ENCODE measurements at places on chromosomes 16 and 17.

GRCh38 chr16:48310908-48311641 is 63.7 kb upstream of the ABCC11 start:
- no peak for DNase-seq

DNA sequence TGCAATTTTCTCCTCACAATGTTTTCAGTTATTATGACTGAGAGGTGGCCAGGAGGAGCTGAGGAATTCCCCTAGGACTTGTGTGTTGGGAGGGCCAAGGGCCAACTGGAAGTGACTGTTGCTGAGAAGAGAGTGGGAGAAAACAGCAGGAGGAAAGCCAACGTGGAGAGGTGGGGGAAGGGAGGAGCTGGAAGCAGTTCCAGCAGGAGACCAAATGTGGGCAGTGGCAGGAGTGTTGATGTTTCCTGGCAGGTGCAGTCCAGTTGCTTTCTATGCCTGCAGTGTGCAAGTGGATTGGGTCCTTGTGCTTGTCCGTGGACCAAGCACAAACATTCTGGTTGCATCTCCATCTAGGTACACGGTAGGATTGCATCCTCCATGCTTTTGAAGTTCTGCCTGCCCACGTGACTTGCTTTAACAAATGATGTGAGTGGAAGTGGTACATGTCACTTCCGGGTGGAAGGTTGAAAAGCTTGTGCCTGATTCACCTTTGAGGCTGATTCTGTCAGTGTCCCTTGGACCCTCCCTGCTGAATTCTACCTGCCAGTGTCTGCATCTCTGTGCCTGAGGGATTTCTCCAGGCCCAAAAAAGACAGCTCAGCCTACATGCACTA is 54.7 kb upstream of the CRHR1 start:
- no peak for DNase-seq

DNA sequence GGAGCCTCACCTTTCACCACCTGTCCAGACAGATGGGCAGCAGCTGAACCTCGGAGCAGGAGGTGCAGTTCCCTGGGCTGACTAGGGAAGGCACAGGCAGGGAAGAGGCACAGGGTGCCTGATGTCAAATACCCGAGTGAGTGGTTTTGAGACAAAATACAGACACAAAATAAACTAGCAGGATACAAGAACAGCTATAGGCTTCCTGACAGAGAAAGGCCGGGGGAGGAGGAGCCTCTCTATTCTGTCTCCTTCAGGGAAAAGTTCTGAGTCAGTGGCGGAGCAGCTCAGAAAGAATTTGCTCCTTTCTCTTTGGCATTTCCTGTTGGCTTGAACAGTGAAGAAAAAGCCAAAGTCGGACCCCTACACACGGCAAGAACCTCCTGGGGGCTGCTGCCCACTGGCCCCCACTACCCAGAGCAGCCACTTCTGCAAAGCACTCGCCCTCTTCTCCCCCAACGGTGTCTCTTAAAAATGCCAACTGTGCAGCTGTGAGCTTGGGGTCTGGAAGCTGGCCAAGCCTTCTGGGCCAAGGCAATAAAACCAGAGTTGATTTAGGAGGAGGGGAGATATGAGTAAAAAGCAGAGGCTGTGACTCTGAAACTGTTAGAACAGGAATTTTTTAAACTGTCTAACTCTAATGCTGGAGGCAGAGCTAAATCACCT is 14.4 kb upstream of the FAAP100 start:
- DNase-seq, result peak; percentile 36

DNA sequence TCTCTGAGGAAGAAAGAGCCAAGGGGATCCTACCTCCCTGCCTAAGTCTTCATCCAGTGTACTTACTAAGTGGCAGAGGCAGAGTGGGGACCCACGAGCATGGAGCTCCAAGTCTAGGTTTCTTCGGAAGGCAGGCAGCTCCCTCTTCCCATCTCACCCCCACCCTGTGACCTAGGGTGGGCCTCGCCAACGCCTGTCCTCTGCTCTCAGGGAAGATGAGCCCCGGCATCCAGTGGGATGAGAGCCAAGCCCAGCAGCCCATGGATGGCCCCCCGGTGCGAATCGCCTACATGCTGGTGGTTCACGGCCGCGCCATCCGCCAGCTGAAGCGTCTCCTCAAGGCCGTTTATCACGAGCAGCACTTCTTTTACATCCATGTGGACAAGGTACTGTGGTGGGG is 8.3 kb downstream of the XYLT2 start:
- DNase-seq, result no peak

- DNase-seq, result peak; percentile 24
These were observed 456.2 kb upstream of the DYNLRB2 start for GRCh38 chr16:80084614-80085013.

DNA sequence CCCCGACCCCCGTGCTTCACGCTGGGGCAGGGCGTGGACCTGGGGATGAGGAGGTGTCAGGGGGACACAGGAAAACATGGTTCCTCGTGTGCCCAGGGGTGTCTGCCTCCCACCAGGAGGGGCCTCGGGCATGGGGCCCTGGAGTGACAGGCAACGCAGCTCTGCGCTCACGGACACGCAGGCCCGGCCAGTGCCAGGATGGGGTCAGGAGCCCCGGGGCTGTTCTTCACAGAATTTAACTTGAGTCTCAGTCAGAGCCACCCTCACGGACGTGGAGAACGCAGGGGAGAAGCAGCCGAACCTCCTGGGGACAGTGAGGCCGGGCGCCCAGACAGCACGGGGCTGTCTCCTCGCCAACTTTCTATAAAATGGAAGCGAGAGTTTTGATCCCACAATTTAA is 16.7 kb downstream of the UNKL start:
- no peak for DNase-seq

DNA sequence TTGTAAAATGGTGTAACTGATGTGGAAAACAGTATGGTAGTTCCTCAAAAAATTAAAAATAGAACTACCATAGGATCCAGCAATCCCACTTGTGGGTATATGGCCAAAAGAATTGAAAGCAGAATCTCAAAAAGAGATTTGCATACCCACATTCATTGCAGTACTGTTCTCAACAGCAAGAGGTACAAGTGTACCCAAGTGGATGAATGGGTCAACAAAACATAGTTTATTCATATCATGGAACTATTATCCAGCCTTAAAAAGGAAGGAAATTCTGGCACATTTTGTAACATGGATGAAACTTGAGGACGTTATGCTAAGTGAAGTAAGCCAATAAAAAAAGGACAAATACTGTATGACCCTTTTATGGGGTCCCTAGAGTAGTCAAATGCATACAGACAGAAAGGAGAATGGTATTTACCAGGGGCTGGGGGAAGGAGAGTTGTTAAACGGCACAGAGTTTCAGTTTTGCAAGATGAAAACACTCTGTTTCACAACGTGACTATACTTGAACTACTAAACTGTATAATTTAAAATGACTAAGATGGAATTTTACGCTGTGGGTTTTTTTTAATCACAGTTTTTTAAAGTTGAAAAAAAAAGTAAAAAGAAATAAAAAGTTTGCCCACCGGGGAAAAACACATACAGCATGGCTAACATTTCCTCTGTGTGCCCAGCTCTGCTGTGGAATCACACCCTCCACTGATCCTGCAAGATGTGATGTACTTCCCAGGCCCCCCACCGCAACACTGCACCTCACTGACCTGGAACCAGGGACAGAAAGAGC is 6.1 kb downstream of the TVP23A start:
- no peak for DNase-seq

DNA sequence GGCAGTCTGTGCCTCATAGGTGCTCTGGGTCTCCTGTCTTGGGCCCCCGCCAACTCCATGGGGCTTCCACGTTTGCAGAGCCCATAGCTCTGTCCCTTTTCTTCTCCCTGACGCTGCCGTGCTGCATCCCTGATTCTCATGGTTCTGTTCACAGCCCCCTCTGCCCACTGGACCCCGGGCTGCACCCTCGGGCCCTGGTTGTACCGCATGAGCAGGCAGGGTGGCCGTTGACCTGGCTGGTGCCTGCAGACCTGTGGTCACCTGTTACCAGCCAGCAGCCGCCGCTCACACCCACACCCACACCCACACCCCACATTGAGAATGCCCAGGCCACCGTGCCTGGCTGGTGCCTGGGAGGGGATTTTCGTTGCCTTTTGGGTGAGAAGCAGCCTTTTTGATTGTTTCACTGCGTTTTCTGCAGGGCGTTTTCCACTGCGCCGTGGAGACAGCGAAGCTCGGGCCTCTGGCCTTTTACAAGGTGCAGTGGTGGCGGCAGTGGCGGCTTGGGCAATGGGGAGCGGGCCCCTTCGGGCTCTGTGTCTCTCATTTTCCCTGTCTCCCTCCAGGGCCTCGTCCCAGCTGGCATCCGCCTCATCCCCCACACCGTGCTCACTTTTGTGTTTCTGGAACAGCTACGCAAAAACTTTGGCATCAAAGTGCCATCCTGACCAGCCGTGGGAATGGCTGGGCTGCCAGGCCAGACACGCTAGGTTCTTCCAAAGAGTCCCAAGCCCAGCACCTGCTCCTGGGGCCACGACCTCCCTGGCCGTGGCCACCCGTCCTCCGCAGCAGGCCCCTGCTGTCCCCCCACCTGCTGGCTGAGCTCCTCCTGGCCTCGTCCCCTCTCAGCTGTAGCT is 7.6 kb downstream of the SLC25A10 start:
- DNase-seq, result no peak

- DNase-seq, result no peak
These were observed 22.6 kb upstream of the MAPT start for GRCh38 chr17:45871718-45872117.

DNA sequence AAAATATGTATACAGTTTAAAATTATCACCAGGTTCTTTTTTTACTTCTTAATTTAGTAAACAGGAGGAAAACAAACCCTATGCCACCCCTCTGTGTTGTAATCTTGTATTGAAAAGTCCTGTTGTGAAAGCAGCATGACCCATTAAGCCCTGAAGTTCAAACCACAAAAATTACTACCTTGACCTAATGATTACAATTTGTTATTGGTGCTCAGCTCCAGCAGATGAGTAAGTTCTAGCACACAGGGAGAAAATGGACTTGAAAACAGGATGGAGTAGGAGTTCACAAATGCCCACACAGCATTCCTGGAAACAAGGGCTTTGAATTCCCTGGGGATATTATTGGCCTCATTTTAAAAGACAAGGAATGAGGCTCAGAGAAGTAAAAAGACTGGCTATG is 505.8 kb upstream of the ERCC4 start:
- DNase-seq, result no peak

- DNase-seq, result no peak
These were observed 1.3 kb upstream of the SENP3 start for GRCh38 chr17:7560172-7561027.

GRCh38 chr16:29126616-29127015 is 141.8 kb downstream of the LAT start:
- no peak for DNase-seq

Measured in LoVo (cell line).